A549 treated with ZK216348 at 1 μM for 4 hours (cell line): ENCODE measurements at places on chromosomes 4 and X. TPM values are rescaled to one million over a fixed set of nuclear protein-coding genes. Genes with fewer than 3 reads are reported as not detected.

PITX2 gene
- total RNA-seq: 0.72 to 1.5 TPM (median 1.0 TPM) in 5 replicates

LGI2 gene
- 0.06 to 0.38 TPM (median 0.22 TPM) in 5 replicates for total RNA-seq

XAGE2 gene
- not detected in 5 replicates for total RNA-seq

VSIG4 gene
- not detected in 5 replicates for total RNA-seq

GAGE12H gene
- total RNA-seq: not detected in 5 replicates

RHOXF1 gene
- total RNA-seq: not detected in 5 replicates

CT55 gene
- total RNA-seq: not detected in 5 replicates

PNMA6A gene
- total RNA-seq: 2.9 to 6.2 TPM (median 4.6 TPM) in 5 replicates

ANKRD17 gene
- 19.9 to 26.4 TPM (median 21.2 TPM) in 5 replicates for total RNA-seq

MAGEA4 gene
- total RNA-seq: not detected in 5 replicates

DCK gene
- 9.5 to 23.8 TPM (median 17.1 TPM) in 5 replicates for total RNA-seq

NLRP2B gene
- total RNA-seq: not detected in 5 replicates

ADGRL3 gene
- total RNA-seq: not detected in 5 replicates

H2BW2 gene
- total RNA-seq: not detected in 5 replicates

MAGED4 gene
- total RNA-seq: 0.24 to 15.1 TPM (median 11.3 TPM) in 5 replicates

SPIN3 gene
- 5.3 to 7.6 TPM (median 6.7 TPM) in 5 replicates for total RNA-seq

ARX gene
- total RNA-seq: 0.45 to 0.74 TPM (median 0.52 TPM) in 5 replicates

PAGE1 gene
- 0.25 to 0.44 TPM in 2 of 5 replicates, not detected in the others for total RNA-seq

KIAA1210 gene
- total RNA-seq: not detected in 5 replicates

ART3 gene
- total RNA-seq: not detected in 5 replicates

SLC39A8 gene
- 7.0 to 10.8 TPM (median 10.1 TPM) in 5 replicates for total RNA-seq

SLAIN2 gene
- total RNA-seq: 14.2 to 25.0 TPM (median 18.9 TPM) in 5 replicates
